ENCODE measurements at places on chromosomes 2 and 18.

GRCh38 chr2:168642873-168643272 is 159.6 kb upstream of the NOSTRIN start:
- DNase-seq, result no peak

- no peak for DNase-seq
These were observed 16.4 kb upstream of the MARCHF7 start for GRCh38 chr2:159695795-159696448.

DNA sequence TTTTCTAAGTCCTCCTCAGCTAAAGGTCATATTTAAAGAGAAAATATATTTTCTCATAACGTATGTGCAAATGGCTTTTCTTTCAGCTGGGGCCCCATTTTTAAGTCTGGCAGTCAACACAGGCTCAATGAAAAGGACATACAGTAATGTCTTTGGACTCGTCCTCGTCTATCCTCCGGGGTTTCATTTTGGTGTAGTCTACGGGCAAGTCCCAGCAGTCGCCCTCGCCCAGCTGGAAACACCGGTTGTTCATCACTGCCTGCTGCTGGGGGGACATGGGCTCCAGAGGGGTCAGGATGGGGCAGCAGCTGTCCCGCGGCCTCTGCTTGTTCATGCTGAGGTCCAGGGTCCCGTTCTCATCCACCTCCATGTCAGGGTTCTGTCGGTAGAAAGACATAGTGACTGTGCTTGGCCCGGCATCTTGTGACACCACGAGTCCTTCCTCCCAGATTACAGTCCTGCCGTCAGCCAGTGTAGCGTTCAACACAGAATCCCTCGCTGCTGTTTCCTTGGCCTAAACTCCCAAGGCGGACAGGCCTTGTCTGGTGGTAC is 144.9 kb upstream of the PXDN start:
- no peak for DNase-seq

GRCh38 chr2:224417361-224417729 is 15.4 kb upstream of the FAM124B start:
- no peak for DNase-seq

- no peak for DNase-seq
These were observed 73.0 kb upstream of the YWHAQ start for GRCh38 chr2:9703701-9704221.

GRCh38 chr2:134137182-134137611 is 116.7 kb upstream of the MGAT5 start:
- no peak for DNase-seq
